ENCODE measurements at places on chromosomes 1 and 21.

GRCh38 chr1:101308935-101309333 lies 72.1 kb downstream of the S1PR1 start:
- no peak for DNase-seq

DNA sequence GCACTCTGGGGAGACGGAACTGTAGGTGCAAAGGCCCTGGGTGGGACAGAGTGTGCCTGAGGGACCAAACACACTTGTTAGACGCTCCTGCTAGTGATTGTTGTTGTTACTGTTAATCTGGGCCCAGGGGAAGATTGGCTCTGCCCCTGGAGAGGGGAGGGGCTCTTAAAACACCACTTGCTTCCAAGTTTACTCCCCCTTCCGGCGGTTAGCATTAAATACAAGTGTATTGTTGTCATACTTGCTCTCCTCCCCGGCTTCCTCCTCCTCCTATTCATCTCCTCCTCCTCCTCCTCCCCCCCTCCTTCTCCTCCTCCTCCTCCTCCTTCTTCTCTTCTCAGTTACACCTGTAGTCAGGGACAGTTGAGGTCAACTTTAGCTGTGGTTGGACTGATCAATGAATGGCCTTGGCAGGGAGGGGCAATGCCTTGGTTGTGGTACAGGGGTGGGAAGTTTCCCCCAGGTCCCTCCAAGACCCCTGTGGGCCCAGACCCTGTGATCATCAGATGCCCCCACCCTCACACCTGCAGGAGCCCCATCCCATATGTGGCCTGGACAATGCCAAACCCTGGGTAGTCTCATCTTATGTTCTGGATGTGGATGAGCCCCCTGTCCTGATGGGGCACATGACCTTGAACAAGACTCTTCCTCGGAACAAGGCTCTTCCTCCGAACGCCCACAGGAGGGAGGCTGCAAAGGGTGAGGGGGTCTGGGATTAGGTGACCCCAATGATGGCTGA lies 217.3 kb downstream of the PTPRU start:
- no peak for DNase-seq

DNA sequence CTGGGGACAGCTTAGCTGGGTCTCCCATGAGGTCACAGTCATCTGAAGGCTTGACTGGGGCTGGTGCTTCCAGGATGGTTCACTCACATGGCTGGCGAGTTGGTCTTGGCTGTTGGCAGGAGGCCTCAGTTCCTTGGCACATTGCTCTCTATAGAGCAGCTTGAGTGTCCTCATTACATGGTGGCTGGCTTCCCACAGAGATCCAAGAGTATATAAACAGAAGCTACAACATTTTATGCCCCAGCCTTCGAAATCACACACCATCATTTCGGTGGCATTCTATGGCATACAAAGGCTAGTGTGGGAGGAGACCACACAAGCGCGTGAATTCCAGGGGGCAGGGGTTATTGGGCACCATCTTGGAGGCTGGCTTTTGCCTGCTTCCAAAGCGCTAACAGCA lies 63.0 kb downstream of the ALPL start:
- no peak for DNase-seq

- DNase-seq = no peak
These were observed 62.2 kb upstream of the WLS start for GRCh38 chr1:68294367-68295066.

- no peak for DNase-seq
These were observed 56.1 kb downstream of the STYXL2 start for GRCh38 chr1:167149793-167150491.

DNA sequence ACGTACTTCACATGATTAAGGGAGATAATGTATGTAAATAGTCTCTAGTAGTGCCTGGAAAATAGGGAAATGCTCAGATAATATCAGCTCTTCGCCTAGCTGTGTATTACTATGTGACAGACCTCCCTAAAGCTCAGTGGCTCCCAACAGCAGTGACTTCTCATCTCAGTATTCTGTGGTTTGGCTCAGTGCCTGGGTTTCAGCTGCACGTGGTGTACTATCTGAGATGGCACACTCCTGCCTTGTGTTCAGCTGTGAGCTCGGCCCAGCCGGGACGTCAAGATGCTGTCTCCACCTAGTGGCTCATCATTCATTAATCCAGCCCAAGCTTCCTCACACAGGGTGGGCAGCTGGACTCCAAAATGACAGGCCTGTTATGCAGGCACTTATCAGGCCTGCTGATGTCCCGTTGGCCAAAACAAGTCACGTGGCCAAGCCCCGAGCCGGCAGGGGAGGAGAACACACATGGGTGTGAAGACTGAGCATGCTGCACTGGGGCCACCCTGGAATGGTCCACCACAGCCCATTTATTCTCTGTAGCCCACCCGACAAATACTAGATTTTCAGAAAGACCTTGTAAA lies 17.8 kb downstream of the SLFNL1 start:
- DNase-seq = peak; percentile 63

GRCh38 chr1:51719146-51719545 lies 102.3 kb downstream of the OSBPL9 start:
- no peak for DNase-seq

DNA sequence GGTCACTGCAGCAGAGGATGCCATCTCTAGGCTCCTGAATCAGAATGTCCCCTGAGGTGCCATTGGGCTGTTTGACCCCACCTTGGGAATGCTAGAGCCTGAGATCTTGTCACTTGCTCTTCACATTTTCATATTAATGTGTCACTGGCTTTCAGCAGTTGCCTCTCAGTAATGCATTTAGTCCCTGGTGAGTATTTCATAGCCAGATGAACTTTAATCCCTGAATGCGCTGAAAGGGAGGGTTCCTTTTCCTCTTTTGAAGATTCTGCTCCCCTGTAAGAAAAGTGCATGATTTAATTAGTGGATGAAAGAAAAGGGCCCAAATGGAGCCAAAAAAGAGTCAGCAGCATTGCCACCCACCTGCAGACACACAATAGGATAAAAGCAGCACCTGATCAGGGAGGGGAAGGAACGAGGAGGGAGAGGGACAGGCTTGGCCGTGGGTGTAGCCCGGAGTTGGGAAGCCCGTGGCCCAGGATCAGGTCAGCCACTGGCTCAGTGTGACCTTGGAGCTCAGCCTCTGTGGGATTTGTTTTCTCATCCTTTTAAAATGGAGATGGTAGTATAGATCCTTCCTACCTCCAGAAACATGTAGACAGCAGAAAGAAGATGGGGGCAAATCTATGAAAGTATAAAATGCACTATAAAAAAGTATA lies 31.1 kb downstream of the ROR1 start:
- no peak for DNase-seq

GRCh38 chr1:175504875-175505555 lies 238.4 kb downstream of the TNR start:
- DNase-seq = no peak

GRCh38 chr1:197915862-197916499 lies 1.2 kb upstream of the LHX9 start:
- peak; percentile 9 for DNase-seq

GRCh38 chr1:145846201-145846612 lies 777 bp downstream of the NUDT17 start:
- DNase-seq = no peak

DNA sequence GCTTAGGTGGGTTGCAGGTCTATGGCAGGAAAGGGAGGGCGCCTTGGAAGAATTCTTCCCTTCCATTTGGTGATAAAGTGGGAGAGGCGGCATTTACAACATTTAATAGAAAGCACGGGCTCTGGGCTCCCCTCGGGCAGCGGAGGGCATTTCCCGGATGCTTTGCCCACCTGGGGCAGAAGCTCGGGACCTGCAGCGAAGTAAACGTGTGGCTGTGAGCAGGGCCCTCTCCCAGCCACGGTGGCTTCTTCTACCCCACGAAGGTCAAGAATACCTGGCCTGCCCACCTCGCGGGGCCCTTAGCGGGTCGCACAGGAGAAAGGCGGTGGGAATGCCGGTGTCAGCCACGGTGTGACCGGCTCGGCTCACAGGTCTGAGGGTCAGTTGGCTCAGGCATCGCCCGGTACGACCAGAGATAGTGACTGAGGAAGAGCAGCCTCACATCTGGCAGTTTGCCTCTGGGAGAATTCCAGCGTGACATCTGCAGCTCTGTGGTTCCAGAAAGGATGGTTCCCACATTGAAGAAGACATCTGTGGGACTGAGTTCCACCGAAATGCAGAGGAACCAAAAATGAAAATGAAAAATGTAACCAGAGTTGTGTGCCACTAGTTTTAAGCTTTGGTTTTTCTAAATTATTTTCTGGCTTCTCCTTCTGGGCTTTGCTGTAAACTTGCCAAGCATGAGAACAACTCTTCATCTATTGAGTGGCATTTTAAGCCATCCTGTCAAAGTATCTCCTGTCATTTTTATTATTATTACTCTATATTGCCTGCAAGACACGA lies 720 bp upstream of the F3 start:
- no peak for DNase-seq

DNA sequence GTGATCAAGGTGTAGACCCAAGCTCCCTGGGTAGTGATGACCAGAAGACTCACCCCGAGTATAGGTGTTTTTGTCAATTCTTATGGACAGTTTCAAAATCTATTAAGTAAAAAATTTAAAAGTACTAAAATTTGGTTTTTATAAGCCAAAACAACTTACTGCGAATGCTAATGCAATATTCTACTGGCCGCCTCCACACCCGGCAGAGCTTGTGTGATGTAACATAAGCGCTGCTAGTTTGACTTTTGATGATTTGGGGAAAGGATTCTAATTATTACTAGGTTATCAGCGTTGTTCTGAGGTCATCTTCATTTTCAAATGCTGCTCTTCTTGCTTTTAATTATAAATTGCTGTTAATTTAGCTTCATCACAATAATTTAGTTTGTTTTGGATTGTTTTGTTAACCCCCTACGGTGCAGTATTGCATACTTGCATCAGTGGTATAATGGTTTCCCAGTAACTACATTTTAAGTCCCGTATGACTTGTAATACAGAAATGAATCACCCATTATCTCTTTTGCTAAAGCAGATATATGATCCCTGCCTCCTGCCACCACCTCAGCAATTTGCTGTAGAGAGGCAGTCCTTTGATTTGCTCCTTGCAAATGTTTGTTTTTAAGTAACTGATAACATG lies 178.0 kb downstream of the SDCCAG8 start:
- DNase-seq = no peak

GRCh38 chr1:115184951-115185331 lies 95.6 kb upstream of the TSPAN2 start:
- no peak for DNase-seq

DNA sequence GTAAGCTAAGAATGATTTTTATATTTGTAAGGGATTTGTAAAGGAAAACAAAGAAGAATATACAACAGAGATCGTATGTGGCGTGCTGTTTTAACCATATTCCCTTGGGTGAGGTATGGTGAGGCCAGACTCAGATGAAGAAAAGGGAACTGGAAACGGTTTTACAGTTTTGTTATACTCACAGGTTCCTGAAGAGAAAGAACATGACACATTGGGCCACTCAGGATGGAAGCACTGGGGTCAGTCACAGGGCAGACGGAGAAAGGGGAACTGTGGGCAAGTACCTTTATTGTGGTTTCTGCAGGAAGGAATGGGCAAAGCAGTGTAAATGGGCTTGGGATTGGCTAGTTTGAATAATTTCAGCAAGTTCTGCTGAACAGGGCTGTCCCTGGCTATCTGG lies 177.4 kb downstream of the LBR start:
- DNase-seq = no peak

- no peak for DNase-seq
These were observed 60.3 kb upstream of the FMN2 start for GRCh38 chr1:240031414-240031813.

- no peak for DNase-seq
These were observed 6.5 kb downstream of the COLGALT2 start for GRCh38 chr1:184031092-184031408.

- no peak for DNase-seq
These were observed at the start of gene BSND for GRCh38 chr1:54998677-54999076. TSS of gene BSND (plus strand) at chr1:54998933. CDS start at chr1:54999187, 254 bp downstream.

GRCh38 chr1:35264871-35265270 lies 3.6 kb upstream of the ZMYM4 start:
- no peak for DNase-seq

DNA sequence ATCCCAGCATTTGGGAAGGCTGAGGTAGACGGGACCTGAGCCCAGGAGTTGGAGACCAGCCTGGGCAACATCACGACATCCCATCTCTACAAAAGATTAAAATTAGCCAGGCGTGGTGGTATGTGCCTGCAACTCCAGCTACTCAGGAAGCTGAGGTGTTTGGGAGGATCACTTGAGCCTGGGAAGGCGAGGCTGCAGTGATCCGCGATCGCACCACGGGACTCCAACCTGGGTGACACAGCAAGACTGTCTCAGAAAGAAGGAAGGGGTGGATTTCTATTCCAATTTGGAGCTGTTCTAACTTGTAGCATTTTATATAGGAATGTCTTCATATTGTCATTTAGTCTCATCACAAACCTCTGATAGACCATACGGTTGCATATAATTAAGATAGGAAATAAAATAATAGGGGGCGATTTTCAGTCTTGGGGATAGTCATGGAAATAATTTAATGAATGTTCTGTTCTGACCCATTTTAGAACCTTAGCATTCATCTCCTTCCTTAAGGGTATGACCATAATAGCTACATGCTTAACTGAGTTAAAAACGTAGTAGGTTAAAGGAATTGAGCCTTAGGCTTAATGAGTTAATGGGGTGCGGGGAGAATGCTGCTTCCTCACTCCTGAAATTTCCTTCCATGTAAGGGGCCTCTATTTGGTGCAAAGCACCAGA lies 93.1 kb downstream of the ADCY10 start:
- DNase-seq = no peak

- peak; percentile 48 for DNase-seq
These were observed 25.7 kb downstream of the TRIM67 start for GRCh38 chr1:231187571-231187970.
